Astrocyte of the cerebellum (primary cell): ENCODE measurements at places on chromosomes 3 and 15.

DNA sequence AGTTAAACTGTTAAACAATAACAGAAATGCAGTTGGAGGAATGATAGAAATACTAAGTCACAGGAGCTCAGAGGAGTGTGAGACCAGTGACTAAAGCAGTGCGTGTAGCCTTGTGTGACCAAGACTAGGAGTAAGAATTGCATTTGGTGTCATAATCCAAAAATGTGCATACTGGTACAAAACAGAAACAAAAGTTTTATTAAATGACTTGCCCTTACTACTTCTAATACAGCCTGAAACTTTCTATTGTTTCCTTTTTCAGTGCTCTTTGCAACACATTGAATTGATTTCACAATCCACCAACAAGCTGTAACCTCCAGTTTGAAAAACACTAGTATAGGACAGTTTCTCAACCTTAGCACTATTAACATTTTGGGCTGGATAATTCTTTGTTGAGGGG is 17.1 kb downstream of the SNX1 start:
- DNase-seq: no peak

DNA sequence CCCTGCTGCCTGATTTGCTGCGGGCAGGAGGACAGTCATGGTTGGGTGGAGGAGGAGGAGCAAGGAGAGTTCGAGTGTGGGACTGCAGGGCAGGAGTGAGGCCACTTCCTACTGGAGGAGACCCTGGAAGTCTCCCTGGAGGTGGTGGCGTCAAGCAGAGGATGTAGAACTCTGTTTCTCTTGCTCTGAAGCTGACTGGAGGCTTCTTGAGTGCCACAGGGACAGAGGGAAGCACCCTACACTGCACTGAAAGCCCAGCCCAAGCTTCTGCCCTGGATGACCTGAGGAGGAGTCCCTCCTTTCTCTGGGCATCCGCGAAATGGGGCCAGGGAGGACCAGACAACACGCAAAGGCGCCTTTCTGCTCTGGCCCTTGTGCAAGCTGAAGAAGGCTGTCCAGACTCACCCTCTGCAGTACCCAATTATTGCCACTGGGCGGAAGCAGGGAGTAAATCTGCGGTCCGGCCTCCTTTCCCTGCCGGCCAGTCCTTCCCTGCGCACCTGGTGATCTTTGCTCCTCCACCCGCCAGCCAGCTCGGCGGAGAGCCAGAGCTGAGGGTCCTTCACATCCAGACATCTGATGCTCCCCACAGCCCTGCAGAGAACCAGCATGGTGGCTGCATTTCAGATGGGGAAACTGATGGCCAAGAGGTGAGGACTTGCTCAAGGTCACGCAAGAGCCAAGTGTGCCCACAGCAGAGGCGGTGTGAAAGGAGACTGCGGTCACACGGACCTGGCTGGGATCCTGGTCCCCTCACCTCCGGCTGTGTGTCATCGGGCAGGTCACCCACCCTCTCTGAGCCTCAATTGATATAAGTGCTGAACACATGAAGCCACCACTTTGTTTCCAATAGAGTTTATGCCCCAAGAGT is 207.1 kb downstream of the TBC1D2B start:
- DNase-seq: peak; percentile 16

DNA sequence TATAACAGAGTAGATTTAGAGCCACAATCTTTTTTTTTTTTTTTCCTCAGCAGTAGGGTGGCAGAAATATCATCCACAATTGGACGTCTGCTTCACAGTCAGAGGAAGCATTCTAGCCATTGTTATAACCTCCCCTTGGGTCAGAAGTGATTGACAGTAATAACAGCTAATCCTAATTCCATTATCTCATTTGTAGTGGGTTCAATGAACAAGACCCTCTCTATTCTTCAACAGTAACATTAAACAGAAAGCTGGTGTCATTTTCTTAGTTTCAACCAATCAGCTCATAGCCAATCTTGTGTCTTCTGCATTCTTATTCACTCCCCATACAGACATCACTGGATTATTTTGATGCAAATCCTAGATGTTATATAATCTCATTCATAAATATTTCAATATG is 44.6 kb downstream of the QTRT2 start:
- no peak for DNase-seq

GRCh38 chr15:90683371-90683770 is 33.8 kb upstream of the BLM start:
- DNase-seq: no peak

- DNase-seq: no peak
Observed at GRCh38 chr3:102179326-102180177, 255.3 kb upstream of the ZPLD1 start.

- DNase-seq: no peak
Observed at GRCh38 chr3:45964139-45964538, 20.9 kb downstream of the CXCR6 start.

- DNase-seq: peak; percentile 39
Observed at GRCh38 chr3:64163755-64164148, 61.5 kb downstream of the PRICKLE2 start.

DNA sequence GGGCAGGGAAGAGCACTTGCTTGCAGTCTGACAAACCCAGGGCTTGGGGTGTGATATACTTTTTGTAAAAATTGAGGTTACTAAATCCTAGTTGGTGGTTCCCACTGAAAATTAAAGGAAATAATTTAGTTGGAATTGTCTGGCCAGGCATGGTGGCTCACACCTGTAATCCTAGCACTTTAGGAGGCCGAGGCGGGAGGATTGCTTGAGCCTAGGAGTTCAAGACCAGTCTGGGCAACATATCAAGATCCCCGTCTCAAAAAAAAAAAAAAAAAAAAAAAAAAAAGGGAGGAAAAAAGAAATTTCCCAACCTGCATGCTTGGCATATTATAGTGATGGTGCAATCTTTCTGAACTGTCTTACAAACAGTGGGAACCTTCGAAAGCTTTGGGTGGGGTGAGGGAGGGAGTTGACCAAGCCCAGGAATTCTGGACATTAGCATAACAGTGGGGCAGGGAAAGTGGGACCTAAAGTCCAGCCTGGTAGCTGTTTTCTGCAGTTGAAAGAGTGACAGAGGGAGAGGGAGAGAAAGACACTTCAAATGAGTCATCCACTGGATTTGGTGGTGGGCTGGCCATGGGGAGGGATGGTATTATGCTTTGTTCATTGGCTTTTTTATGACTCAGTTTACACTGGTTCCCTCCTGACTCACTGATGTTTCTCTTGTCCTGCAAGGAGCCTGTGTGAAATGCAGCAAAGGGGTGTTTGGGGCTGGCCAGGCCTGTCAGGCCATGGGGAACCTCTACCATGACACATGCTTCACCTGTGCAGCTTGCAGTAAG is 41.1 kb downstream of the LIMD1 start:
- DNase-seq: peak; percentile 60

DNA sequence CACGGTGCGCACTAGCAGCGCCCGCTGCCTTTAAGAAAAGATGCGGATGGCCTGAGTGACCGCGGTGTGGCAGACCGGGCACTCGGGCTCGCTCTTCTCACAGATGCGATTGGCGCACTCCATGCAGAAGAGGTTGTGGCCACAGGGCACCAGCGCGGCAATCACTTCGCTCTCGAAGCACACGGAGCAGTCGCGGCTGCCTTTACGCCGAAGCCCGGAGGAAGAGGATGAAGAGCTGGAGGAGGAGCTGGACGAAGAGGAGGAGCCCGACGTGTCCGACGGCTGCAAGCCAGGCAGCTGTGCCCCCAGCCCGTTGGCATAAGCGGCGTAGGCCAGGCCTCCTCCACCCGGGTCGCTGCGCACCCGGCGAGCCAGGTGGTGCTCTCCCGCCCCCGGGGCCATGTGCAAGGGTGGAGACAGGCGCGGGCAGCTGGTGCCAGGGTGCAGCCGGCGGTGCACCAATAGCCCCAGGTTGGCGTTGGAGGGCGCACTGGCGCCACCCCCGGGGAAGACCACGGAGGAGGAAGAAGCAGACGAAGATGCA is 2.6 kb downstream of the MEX3B start:
- no peak for DNase-seq

GRCh38 chr3:160213191-160213590 is 12.0 kb upstream of the C3orf80 start:
- DNase-seq: no peak

DNA sequence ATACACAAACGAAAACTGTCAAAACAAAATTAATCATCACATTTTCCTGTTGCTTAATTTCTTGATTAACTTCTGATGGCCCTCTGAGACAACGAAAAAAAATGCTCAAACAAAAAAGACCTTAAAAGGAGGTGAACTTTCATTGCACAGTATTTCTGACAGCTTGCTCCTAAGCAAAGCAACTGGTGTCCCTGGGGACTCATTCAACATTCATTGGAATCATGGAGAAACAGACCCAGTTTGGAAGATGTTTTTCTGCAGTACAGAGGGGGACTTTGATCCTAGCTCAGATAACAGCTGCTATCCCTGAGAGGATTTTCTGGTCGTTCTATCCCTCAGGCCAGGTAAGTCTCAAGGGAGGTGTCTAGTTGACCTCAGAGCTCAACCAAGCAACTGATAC is 378.7 kb upstream of the ATP11B start:
- no peak for DNase-seq

DNA sequence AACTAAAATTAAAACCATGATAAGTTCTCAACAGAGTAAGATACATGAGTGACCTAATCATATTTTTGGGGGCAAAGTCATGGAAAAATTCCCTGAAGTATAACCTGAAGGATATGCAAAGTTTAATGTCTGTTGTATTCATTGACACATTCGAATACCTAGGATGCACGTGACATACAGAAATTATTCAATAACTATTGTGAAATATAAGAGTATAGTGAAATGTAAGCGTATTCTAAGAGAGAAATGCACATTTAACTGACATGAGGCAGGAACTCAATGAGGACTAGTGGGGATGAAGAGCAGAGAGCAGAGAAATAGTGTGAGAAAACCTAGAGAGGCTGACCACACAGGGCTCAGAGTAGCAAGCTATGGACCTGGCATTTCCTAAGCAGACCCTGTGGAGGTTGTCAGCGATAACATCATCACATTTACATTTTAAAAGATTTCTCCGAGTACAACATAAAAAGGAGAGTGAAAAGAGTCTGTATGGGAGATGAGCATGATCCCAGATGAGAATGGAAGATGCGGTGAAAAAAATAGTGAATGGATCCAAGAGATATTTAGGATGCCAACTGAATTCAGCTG is 588.8 kb downstream of the MAGI1 start:
- DNase-seq: no peak

DNA sequence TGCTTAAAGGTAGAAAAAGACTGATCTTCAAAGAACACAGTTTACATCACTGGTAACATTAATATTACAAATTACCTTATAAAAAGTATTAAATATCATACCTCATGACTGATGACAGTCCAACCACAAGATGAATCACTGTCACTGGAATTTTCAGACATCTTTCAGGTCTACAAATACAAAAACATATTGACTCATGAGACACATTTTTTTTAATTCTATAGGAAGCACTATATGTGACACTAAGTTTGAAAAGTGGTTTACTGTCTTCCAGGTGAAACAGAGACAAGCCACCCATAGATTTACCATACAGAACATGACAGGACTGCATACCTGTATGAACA is 18.9 kb downstream of the CCPG1 start:
- no peak for DNase-seq

DNA sequence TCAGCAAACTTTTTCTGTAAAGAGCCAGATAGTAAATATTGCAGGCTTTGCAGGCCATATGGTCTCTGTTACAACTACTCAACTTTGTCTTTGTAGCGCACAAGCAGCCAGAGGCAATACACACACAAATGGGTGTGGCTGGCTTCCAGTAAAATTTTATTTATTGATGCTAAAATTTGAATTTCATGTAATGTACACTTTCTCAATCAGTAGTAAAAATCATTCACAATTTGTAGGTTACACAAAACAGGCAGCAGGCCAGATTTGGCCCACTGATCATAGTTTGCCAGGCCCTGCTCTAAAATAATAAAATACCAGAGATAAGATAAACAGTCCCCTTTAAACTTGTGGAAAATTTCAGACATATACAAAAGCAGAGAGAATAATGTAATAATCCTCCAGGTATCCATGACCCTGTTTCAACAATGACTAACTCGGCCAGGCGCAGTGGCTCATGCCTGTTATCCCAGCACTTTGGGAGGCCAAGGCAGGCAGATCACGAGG is 330.3 kb downstream of the SHQ1 start:
- no peak for DNase-seq

DNA sequence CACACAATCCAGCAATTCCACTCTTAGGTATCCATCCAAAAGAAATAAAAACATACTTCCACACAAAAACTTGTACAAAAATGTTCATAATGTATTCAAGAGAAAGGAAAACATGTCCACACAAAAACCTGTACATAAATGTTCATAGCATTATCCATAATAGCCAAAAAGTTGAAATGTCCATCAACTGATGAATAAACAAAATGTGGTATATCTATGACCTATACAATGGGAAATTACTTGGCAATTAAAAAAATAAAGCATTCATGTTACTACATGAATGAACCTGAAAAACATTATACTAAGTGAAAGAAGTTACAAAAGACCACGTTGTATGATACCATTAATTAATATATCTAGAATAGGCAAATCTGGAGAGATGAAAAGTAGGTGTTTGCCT is 17.9 kb downstream of the FRMD5 start:
- no peak for DNase-seq

GRCh38 chr15:48644827-48645557 is 517 bp downstream of the FBN1 start:
- DNase-seq: no peak

GRCh38 chr15:43067717-43068461 is 37.9 kb downstream of the UBR1 start:
- DNase-seq: no peak

DNA sequence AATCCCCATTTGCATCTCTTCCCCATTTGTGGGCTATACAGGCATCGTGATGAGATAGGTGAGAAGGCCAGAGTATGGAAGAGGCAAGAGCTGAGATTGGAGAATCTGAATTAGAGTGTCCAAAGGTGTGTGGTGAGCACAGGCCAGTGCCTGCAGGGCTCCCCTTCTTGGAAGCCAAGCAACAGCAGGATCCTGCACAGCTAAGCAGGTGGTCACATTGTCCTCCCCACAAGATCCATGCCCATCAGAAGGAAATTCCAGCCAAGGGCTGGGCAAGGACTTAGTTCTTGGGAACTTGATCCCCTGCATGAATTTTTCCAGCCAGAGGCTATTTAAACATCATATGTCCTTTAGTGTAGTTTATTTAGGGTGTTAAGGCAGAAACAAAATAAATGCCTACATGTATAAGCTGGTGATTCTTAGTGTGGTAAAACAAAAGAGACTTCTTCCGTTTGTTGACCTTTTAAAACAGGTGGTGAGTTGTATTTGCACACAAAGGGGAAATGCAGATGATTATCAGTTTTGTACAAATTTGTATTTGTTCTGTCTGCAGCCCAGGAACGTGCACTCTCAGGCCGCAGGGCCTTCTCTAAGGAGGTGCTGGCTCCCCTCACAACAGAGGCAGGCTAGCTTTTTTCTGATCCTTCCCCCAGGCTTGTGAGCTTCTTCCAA is 110.2 kb downstream of the PLCL2 start:
- no peak for DNase-seq

DNA sequence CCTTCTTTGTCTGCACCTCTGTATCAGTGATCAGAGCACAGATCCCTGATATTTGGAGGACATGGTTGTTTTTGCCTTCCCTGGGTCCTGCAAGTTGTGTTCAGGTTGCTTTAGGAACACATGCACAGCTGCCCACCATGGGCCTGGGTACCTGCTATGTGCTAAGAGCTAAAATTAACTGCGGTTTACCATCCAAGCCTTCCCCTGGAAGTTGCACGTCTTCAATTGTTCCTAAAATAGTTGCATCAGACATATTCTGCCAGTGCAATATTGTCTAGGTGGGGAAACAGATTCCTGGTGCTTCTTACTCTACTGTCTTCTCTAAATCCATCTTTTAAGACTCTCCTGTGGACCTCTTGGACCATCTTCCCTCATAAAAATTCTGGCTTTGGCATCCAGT is 80.9 kb downstream of the PDE8A start:
- DNase-seq: no peak
